Hepatic stellate cell (primary cell): ENCODE measurements at places on chromosomes 3 and 15.

- DNase-seq, result peak; percentile 2
These were observed 67.3 kb downstream of the MORC1 start for GRCh38 chr3:109050591-109051167.

DNA sequence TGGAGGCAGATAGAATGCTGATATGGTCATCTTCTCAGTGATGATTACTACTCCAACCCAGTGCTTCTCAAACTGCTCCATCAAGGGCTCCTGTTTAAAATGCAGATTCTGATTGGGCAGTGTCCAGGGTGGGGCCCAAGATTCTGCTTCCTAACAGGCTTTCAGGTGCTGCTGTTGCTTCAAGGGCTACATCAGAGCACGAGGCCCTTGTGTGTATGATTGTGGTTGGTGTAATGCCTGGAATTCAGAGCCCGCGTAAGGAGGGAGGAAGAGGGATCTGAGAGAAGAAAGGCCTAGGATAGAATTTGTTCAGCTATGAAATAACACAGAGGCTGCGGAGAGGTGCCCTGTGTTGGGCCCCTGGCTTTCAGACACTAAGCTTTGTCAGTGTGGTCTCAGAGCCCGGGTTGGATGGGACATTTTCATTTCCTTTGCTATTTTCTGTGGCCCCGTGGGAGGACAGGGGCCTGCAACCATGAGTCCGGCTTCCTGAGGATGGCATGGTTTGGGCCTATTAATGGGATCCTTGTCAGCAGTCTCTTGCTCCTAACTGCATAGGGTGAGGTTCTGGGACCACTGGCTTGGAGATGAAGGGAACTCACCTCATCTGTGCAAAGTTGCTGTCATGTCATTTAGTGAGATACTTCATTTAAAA lies 53.0 kb downstream of the ATP1B3 start:
- no peak for DNase-seq

DNA sequence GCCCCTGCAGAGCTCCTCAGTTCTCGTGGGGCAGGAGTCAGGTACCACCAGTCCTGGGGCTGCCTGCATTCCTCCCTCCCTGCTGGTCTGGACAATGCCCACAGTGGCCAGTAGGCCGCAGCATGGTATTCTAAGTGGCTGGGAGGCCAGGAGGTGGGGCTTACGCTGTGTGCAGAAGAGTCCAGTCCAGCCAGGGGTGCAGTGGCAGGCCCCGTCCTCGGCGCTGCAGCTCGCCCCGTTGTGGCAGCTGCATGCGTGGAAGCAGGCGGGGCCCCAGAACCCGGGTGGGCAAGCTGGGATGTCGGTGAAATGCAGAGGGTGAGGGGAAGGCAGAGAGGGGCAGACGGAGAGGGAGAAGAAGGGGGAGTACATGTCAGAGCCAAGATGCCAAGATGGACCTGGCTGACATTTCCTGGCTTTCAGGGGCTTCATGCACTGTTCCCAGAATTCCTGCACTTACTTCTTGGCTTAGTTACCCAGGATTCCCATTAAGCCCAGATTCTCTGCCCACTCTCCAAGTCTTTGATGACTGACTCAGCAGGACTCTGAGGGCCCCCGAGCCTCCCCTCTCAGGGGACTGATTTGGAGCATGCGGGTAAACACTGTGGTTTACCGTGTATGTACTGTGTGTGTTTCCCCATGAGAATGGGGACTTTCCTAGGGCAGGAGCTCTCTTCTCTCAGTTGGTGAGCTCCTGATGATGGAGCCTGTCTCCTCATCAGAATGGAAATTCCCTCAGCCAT lies 47.5 kb downstream of the RAB11A start:
- DNase-seq, result peak; percentile 86

DNA sequence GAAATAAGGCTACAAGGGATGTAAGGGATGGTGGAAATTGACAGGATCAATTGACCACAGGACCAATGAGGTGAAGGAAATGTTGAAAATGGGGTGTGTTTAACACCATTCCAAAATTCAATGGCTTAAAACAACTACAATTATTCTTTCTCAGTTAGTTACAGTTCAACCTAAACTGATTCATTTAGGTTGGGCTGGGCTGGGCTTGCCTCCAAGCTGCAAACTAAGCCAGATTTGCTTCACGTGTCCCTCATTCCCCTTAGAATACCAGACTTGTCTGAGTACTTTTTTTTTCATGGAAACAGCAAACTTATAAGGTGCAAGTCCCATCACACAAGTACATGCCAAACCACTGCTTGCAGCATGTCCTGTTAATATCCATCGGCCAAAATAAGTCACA lies 280.1 kb downstream of the NEK10 start:
- no peak for DNase-seq

GRCh38 chr3:197350446-197350845 lies 52.0 kb upstream of the DLG1 start:
- no peak for DNase-seq

GRCh38 chr15:98896002-98896721 lies 111.4 kb downstream of the PGPEP1L start:
- peak; percentile 72 for DNase-seq
